NCI-H2081 treated with DMSO at 0.1 percent for 48 hours (cell line): ENCODE measurements at places on chromosomes 1 and 21.

GRCh38 chr1:172536256-172536655 is 3.3 kb downstream of the SUCO start:
- no peak for DNase-seq

GRCh38 chr1:14826172-14826636 is 227.7 kb downstream of the KAZN start:
- DNase-seq, result no peak

- no peak for DNase-seq
Measured at GRCh38 chr1:233689017-233689747, 75.3 kb downstream of the KCNK1 start.

DNA sequence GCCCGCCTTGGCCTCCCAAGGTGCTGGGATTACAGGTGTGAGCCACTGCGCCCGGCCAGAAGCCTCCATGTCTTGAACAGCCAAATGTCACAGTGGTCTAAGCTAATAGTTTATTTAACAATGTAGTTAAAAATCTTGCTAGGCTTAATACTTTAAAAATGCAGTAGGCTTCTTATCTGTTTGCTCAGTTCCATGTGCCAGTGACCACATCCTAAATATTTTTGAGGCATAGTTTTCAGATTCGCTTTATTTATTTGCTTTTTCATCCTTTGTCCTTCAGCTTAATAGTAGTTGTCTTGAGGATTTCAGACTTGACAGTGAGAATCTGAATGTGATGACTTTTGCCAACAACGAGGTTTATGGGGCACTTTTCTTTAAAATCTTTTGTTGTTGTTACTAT is 59.9 kb upstream of the PRRX1 start:
- no peak for DNase-seq

- DNase-seq, result no peak
Measured at GRCh38 chr1:229253151-229253974, 17.5 kb upstream of the RAB4A start.

DNA sequence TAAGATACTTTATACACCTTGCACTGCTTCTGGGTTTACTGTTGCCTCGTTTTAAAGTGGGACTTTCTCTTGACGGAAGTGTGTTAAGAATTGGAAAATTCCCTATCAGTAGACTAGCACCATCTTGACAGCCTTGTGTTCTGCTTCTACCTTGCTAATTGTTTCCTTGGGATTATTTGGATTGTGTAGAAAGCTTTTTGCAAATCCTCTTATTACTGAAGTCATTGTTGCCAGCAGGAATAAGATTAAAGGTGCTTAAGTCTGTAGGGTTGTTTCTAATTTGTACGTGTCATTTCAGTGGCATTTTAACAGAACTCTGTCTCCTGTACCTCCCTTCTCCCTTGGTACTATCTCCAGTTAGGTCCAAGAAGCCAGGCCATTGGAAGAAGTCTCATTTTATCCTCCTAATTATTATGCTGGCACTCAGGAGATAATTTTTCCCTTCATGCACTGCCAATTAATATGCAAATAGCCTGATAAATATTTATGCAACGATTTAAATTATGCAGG is 107.7 kb downstream of the POU2F1 start:
- DNase-seq, result no peak

DNA sequence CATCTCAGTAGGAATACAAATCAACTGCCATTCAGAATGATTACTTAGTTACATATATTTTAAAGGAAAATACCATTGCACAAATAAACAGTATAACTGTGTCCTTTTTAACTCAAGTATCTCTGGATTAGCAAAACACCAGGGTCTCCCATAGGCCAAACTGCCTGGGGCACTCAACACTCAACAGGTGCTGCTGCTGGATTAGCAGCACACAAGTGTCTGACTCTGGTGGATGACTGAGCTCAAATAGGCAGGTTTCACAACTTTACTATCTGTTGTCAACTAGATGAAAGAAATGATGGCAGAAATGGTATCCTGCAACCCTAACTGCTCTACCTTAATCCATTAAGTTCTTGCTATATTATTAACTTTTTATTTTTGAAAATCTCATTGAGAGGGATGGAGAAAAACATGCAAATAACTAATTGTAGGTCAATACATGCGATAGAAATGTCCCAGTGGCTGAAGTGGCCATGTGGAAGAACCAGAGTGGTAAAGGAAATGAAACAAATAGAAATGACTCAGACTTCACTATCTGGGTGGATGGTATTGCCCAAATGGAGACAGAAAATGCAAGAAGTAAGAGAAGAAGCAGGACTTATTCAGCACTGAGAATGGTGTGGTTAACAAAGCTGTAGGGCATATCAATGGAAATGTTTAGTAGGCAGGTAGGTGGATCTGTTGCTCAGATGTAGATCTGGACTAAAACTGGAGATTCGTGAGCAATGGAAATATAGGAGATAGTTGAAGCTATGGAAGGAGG is 90.8 kb upstream of the CCDC190 start:
- DNase-seq, result no peak

GRCh38 chr21:29185172-29185571 is 54.7 kb downstream of the MAP3K7CL start:
- no peak for DNase-seq

DNA sequence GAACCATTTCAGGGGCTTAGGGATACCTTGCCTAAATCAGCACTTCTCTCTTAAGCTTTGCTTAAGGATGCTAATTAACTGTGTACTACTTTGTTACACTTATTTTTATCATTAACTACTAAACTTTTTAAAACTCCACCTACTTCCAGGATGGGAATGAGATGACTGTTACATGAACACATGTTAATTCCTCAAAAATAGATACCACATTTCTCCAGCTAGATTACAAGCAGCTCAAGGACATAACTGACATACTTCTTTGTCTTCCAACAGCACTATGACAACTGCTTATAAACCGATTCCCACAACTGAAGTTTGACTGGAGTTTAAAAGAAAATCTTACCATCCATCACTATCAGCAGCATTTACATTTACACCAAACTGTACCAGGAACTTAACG is 53.7 kb downstream of the TP53BP2 start:
- no peak for DNase-seq
